ENCODE measurements at places on chromosomes 7 and 10.

GRCh38 chr10:31381171-31381570, 62.2 kb downstream of the ZEB1 start:
- no peak for DNase-seq

GRCh38 chr7:24637706-24638105, 64.5 kb downstream of the PALS2 start:
- DNase-seq: no peak

GRCh38 chr7:140521421-140521820, 42.1 kb upstream of the MKRN1 start:
- DNase-seq: no peak

- DNase-seq: no peak
Observed at GRCh38 chr7:23710000-23710399, at the start of gene STK31. TSS of gene STK31 (plus strand) at chr7:23710219. CDS start at chr7:23710286, 67 bp downstream.

DNA sequence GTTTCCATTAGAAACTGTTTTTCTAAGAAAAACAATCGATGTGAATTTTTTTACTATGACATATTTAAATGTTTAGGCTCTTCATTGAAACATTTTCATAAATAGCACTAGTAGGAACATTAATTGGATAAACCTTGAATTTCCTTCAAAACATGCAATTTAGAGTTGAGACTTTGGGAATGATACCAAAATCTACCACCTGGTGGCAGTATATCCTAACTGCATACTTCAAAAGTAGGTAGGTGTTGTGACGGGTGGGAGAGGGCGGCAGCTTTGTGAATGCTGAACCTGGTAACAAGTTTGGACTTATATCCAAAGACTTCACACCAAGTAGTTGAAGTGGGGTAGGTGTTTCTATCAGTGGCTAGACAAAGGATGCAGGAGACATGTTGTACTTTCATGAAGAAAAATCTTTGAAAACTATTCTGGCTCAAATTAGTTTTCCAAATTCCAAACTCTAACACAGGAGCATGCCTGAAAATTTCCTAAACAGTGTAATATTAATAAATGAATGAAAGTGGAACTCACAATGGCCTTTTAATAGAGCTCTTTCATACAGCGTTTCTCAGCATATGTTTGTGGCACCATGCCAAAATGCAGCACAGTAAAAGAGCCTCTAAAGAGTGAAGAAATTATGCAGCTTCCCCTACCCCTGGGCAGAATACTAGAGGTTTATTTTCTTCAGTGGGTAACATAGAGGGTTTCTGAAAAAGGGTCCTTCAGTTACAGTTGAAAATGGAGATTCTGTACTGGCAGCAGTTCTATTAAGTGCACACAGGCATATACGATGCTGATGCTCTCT, 201.0 kb upstream of the TPK1 start:
- no peak for DNase-seq

DNA sequence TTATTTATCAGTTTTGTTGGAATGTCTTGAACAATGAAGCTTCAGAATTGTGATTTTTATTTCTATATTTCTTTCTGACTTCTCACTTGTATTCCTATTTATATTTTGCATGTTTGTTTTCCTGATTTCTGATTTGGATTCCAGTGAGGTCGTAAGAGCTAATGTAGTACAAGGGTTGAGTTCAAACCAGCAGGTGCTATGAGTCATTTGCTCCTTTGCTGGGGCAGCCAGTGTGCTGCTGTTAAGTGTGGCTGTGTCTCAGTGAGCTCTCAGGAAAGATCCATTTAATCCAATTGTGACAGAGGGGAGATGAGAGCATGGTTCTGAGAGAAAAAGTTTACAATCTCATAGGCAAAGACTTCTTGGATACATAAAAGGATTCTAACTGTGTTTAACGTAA, 48.6 kb downstream of the MCU start:
- DNase-seq: no peak

DNA sequence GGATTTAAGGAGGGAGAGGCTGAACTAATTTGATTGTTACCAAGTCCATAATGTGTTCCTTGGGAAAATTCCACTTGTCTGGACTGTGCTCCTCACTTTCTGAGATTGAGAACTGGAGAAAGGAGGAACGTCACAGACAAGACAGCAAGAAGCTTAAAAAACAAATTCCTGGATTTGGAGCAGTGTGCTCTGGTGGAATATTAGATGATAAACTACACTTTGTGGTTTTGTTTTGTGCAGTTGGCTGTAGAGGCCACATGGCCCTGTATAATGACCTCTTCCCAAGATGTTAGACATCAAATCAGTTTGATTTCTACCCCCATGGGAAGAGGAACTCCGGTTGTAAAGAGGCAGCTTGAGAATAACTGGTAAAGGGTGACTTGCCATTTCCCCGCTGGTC, 421.3 kb upstream of the GALNT17 start:
- DNase-seq: no peak

DNA sequence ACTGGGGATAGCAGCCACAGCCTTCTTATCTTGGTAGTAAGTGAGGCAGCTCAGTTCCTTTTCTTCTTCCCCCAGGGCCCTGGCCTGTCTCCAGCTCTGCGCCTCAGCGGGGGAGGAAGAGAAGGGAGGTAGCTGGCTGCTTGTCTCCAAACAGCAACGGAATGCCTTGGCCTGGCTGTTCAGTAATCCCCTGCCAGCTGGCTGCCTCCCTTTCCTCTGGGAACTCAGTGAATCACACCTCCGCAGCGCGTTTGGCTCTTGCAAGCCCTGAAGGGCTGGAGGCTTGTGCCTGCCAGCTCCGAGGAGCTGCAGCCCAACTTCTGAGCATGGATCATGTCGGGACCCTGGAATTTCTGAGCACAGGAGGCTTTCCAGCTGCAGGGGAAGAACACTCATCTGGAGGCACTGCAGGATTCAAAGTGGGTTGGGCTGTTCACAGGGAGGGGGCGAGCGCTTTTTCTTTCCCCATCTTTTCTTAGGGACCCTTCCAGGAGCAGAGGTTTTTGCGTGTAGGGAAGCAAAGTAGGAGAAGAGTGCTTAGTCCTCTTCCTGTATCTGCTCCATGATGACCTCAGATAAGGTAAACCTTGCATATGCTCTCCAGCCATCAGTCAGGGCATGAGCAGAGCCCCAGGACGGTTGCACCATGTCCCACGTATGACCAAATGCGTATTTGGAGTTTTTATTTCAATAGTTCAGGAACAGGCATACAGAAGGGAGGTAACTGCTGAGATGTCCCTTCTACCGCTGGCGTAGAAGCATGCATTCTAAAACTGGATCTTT, 253.2 kb upstream of the INHBA start:
- no peak for DNase-seq

DNA sequence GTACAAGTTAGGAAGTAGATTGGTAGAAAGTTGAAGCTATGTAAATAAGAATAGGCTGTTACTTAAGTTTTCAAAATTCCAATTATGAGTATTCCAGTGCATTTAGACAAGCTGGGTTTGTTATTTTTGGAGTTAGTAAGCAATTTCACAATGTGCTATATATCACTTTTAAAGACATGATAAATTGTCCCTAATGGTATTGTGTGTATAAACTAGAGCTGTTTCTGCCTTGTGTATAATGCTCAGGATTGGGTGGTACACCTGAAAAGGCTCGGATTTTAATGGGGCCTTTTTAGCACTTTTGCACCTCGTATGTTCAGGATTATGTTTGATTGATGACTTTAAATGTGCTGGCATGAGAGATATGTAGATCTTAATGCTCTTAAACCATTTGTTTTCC, 175.8 kb downstream of the VTI1A start:
- DNase-seq: no peak

GRCh38 chr10:101487399-101487798, 100.7 kb downstream of the POLL start:
- DNase-seq: no peak

DNA sequence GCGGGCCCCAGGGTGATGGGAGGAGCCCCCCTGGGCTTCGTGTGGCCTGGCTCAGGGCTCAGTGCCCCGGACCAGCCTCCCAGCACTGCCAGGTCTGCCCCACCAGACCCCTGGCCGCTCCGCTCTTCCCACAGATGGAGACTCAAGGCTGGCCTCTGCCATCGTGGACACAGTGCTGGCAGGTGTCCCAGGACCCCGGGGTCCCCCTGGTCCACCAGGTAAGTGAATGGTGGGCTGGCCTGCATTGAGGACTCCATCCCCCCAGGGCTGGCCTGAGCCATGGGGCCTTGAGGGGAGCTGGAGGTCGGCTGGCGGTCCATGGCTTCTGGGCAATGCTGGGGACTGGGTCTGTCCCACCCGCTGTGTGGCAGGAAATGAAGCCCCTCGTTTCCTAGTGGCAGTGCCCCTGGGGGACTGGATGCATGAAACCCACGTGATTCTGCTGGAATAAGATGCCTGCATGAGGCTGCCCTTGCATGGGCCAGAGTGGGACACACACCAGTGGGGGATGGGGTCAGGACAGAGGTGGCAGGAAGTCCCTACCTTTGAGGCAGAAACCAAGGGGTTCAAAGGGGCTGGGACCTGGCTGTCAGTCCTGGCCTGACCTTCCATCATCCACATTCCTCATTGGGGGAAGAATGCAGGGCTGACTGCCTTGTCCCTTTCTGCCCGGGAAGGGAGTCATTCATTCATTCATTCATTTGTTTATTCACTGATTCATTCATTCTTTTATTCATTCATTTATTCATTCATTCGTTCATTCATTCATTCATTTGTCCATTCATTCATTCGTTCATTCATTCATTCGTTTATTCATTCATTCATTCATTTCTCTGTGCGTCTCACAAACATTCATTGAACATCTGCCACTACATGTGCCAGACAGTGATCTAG, 81.8 kb downstream of the MYL10 start:
- no peak for DNase-seq

GRCh38 chr7:146175716-146176115, 59.1 kb downstream of the CNTNAP2 start:
- DNase-seq: no peak

DNA sequence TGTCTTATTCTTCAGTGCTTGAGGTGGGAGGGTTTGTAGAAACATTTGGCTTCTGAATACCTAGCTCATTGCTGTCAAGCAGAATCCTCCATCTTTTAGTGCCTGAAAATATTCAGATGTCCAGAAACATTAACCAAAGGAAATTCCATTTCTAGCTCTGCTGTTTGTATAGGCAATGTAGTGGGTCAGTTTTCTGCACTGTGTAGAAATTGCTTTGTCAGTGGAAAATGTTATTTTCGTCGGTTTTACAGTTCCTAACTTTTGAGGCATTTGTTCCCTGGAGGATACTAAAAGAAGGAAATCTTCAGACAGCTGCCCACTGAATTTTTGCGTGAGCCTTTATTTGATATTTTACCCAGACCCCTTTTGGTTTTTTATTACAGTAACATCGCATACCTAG, 143.4 kb downstream of the TPST1 start:
- no peak for DNase-seq

GRCh38 chr7:43642897-43643630, 60.2 kb downstream of the STK17A start:
- DNase-seq: no peak

DNA sequence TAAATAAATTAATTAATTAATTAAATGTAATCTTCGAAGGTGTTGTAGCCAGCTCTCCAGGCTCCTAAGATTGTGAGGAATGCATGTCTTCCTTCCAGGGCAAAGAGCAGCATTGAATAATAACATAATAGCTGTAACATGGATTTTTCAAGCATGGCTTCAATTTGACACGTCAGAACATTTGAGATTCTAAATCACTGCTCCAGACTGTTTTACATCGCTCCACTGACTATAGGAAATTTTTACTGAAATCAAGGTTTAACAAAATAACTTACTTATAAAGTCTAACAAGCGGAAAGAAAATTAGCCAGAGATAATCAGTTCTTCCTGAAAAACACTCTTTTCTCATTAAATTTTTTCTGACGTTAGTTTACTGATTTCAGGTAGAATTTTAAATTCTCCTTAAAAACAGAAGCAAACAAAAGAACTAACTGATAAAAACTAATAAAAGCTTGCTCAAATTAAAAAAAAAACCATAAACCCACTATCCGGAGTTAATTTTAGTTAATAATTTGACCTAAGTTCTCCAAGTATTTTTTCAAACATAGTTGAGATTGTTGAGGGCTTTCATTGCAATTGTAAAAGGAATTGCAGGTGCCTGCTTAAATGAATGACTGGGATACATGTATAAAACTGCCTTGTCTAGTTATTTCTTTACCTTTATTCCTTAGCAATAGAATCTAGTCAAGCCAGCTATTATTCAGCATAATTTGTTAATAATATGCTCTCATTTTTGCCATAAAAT, 51.2 kb upstream of the SGCE start:
- DNase-seq: no peak

- DNase-seq: no peak
Observed at GRCh38 chr7:30479202-30480120, 877 bp upstream of the NOD1 start.

GRCh38 chr7:92636018-92636560, 45.9 kb upstream of the FAM133B start:
- no peak for DNase-seq

DNA sequence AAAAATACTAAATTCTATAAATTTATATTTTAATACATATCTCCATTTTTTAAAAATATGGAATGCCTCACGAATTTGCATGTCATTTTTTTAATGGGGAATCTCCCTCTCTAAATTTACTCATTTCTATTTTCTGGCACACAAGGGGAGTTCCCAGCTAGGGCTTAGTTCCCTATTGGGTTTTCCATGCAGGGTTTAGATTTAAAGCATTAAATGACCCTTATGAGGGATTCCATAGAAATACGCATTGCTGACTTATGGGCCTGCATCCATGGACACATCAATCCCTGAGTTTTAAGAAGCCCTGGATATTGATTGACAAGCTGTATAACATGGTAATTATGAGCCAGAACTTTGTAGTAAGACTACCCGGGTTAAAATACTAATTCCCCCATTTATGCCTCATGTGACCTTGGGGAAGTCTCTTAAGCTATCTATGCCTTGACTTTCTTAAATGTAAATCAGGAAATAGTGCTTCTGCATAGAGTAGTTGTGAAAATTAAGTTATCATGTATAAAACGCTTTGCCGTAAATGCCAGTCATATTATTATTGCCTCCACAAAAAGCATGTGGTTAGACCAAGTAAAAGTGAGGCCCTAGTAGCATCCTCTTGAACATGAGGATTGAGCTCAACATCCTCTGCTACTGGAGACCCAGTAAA, 78.8 kb upstream of the ANKRD1 start:
- no peak for DNase-seq

GRCh38 chr7:67489881-67490280, 493.2 kb downstream of the TYW1 start:
- no peak for DNase-seq

DNA sequence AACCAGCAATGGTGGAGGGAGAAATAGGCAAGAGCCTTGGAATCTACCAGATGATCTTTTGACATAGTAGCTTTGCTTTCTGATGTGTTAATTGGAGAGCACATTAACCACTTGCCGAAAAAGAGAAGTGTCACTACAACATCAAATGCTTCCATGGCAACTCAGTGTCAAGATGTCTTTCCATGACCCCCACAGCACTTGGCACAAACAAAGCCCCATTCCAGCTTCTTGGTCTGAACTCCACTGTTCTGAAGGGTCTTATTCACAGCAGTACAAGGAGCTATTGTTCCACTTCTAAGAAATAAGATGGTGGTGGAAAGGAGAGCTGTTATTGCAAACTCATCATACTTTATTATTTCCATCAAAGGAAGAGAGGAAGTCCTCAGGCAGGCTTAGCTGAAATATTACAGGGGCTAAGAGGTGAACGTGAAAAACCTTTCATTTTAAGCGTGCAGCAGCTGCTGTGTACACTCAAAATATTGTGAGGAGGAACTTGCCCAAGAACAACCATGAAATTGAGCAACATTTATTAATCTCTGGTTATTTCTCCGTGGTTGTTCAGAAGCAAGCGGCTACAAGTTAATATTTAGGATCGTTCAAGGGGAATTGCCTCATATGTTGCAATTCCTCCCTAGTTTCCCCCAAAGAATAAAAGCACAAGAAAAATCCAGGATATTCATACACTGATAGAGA, 354.8 kb upstream of the CELF2 start:
- DNase-seq: no peak

- no peak for DNase-seq
Observed at GRCh38 chr10:112834751-112835181, 115.3 kb upstream of the TCF7L2 start.
